Fibroblast of lung (primary cell): ENCODE measurements at places on chromosomes 4 and X. TPM values are rescaled to one million over a fixed set of nuclear protein-coding genes. Genes with fewer than 3 reads are reported as not detected.

- DNase-seq: no peak
These were observed 6.9 kb downstream of the SH3TC1 start for GRCh38 chr4:8205749-8206611.

DNA sequence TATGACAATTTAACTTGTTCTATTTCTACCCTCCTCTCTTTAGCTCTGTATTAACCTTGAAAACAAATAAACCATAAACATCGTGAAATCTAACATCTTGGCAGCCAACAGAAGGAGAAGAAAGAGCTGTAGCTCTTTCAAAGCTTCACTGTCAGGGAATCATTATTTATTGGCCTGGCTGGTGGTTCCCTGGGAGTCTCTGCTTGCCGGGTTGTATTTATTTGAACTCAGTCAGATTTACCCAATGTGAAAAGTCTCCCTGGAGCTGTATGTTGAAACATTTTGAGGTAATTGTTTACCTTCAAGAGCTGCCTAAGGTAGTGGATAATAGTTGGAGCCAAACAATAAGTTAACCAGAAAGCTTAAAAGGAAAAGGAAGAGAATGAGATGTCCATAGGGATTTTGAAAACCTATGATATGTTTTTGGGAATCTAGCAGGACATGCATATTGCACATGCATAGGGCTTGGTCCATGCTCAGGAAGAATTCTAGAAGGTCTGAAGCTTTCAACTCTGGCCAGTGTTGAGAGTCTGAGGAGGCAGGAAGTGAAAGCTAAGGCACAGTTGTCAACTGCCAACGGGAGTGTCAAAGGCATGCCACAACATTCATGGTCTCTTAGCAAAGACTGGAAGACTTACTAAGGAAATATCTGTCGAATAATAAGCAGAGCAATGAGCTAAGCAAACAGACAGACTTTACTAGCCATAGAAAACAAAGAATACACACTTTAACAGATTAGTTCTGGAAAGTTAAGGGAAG lies 621.6 kb downstream of the PCDH7 start:
- DNase-seq: no peak

DNA sequence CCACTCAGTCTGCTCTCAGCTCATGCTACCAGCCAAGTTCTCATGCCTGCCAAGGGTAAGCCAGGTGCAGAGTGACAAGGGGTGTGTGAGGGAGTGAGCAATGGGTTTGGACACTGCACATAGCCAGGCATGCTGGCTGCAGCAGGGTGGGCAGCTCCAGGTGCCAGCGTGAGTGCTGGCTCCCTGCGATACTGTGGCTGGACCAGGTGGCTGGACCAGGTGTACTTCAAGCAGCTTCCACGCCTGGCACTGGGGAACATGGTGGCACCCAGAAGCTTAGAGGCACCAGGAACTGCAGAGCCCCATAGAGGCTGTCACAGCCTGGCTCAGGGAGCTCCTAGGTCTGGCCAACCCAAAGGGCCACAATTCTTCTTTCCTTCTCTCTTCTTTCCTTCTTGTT lies 234.9 kb upstream of the GIMD1 start:
- no peak for DNase-seq

The ZNF732 gene
- total RNA-seq: 0.26 and 0.33 TPM in 2 replicates

The MID1 gene
- 8.5 and 20.3 TPM in 2 replicates for total RNA-seq
